ENCODE measurements at places on chromosomes 3 and 15. TPM values are rescaled to one million over a fixed set of nuclear protein-coding genes. Genes with fewer than 3 reads are reported as not detected.

- H3K36me3 ChIP-seq: no peaks in the 10 kb centered on the region
- no peak overlapping the region for H3K4me3 ChIP-seq
- no peak overlapping the region for H3K27ac ChIP-seq
- no peak for DNase-seq
These were observed 387.2 kb upstream of the SGO1 start for GRCh38 chr3:20573175-20573574.

GRCh38 chr15:52757496-52757895 lies 32.6 kb downstream of the ONECUT1 start:
- H3K4me3 ChIP-seq: no peak overlapping the region
- no peak for DNase-seq
- H3K27ac ChIP-seq: no peak overlapping the region
- H3K27me3 ChIP-seq: no peaks in the 10 kb centered on the region
- H3K36me3 ChIP-seq: no peaks in the 10 kb centered on the region
- no peaks in the 10 kb centered on the region for H3K4me1 ChIP-seq

GRCh38 chr15:59437142-59437816 lies 707 bp upstream of the FAM81A start:
- H3K4me3 ChIP-seq: peak overlapping the region; percentile 61
- H3K27me3 ChIP-seq: peaks cover 4% of the 10 kb centered on the region
- H3K4me1 ChIP-seq: peaks cover 12% of the 10 kb centered on the region
- DNase-seq: peak; percentile 50
- H3K36me3 ChIP-seq: peaks cover 4% of the 10 kb centered on the region

DNA sequence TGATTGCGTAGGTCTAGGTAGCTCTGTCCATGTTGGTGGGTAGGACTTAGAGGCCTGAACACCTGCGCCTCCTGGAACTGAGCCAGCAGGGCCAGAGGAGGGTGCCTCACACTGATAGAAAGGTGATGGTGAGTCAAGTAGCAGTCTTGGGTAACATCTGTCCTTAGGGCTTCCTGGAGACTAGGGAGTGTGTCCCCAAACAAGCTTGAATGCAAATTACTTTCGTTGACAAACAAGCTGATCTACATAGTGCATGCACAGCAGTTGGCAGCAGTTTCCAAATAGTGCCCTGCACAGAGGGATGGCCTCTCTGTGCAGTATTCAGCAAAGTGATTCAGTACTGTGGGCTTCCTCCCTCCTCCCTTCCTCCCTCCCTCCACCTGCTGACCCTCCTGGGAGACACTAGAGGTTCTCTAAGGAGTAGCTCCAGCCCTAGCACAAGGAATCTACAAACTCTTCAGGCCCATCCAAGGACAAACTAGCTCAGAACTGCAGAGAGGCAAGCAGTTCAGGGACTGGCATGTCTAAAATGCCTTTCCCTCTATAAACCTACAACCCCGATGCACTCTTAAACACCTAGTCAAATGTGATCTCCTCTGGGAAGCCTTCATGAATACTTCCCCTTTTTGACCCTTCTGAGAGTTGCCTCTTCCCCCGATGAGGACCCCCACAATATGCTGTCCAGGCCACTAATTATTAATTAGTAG lies 61.0 kb downstream of the TLE3 start:
- H3K27me3 ChIP-seq: peaks cover 11% of the 10 kb centered on the region
- no peaks in the 10 kb centered on the region for H3K36me3 ChIP-seq
- DNase-seq: peak; percentile 46
- H3K4me1 ChIP-seq: peaks cover 23% of the 10 kb centered on the region
- H3K4me3 ChIP-seq: no peak overlapping the region

GRCh38 chr3:195397524-195397923 lies 45.3 kb downstream of the ACAP2 start:
- no peaks in the 10 kb centered on the region for H3K27me3 ChIP-seq
- no peak overlapping the region for H3K27ac ChIP-seq
- no peak for DNase-seq

PPP1R14D gene
- not detected for total RNA-seq

GOLGA6L26 gene
- not detected for total RNA-seq

Measured in spinal cord (tissue), 10 donors.